Panc1 (cell line): ENCODE measurements at places on chromosomes 1 and 21.

- no peaks in the 10 kb centered on the region for H3K36me3 ChIP-seq
- H3K4me3 ChIP-seq, result no peak overlapping the region
- DNase-seq, result no peak
- H3K4me1 ChIP-seq, result no peaks in the 10 kb centered on the region
- H3K27me3 ChIP-seq, result peaks cover 16% of the 10 kb centered on the region
Observed at GRCh38 chr1:233424779-233425178, 97.3 kb downstream of the MAP3K21 start.

- DNase-seq, result no peak
- H3K4me1 ChIP-seq, result no peaks in the 10 kb centered on the region
- no peak overlapping the region for H3K4me3 ChIP-seq
Observed at GRCh38 chr1:83818916-83819315, 180.0 kb downstream of the TTLL7 start.

- no peak for DNase-seq
- no peak overlapping the region for H3K4me3 ChIP-seq
- H3K36me3 ChIP-seq, result no peaks in the 10 kb centered on the region; the same call in 1 of the 2 replicates
- no peak overlapping the region; the same call in 1 of the 2 replicates for H3K27ac ChIP-seq
Observed at GRCh38 chr1:178300352-178300699, 196.4 kb downstream of the CLEC20A start.

DNA sequence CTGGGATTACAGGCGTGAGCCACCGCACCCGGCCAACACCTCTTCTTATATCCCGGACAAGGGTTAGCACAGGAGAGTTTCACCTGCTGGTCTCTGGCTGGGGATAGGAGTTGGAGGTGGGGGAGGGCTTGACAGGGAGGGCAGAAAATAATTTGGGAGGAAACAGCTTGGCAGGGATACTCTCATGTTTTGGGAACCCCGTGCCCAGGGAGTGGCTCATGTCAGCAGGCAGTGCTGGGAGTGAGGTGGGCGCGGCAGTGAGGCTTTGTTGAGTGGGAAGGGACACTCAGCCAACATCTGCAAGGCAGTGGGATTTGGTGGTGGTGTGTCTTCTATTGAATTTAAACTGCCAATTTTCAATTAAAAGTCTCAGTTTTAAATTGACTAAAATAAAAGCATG lies 1.1 kb upstream of the THEM5 start:
- H3K27me3 ChIP-seq, result no peaks in the 10 kb centered on the region
- H3K4me1 ChIP-seq, result no peaks in the 10 kb centered on the region
- DNase-seq, result no peak
- H3K27ac ChIP-seq, result no peak overlapping the region
- H3K36me3 ChIP-seq, result no peaks in the 10 kb centered on the region

DNA sequence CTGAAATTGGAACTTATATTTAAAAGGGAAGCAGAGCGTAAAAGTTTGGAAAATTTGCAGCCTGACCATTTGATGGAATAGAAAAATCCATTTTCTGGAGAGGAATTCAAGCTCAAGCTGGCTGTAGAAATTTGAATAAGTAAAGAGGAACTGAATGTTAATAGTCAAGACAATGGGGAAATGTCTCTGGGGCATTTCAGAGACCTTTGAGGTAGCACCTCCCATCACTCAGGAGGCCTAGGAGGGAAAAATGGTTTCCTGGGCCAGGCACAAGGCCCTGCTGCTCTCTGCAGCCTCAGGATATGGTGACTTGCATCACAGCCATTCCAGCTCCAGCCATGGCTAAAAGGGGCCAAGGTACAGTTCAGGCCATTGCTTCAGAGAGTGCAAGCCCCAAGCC lies 17.6 kb upstream of the TSHB start:
- H3K4me3 ChIP-seq, result no peak overlapping the region
- no peak overlapping the region for H3K27ac ChIP-seq
- no peaks in the 10 kb centered on the region for H3K36me3 ChIP-seq

- no peak for DNase-seq
- no peak overlapping the region for H3K4me3 ChIP-seq
- no peaks in the 10 kb centered on the region for H3K27me3 ChIP-seq
- no peaks in the 10 kb centered on the region for H3K4me1 ChIP-seq
- H3K36me3 ChIP-seq, result no peaks in the 10 kb centered on the region
- H3K27ac ChIP-seq, result no peak overlapping the region
Observed at GRCh38 chr1:228218513-228219244, 10.8 kb downstream of the OBSCN start.

DNA sequence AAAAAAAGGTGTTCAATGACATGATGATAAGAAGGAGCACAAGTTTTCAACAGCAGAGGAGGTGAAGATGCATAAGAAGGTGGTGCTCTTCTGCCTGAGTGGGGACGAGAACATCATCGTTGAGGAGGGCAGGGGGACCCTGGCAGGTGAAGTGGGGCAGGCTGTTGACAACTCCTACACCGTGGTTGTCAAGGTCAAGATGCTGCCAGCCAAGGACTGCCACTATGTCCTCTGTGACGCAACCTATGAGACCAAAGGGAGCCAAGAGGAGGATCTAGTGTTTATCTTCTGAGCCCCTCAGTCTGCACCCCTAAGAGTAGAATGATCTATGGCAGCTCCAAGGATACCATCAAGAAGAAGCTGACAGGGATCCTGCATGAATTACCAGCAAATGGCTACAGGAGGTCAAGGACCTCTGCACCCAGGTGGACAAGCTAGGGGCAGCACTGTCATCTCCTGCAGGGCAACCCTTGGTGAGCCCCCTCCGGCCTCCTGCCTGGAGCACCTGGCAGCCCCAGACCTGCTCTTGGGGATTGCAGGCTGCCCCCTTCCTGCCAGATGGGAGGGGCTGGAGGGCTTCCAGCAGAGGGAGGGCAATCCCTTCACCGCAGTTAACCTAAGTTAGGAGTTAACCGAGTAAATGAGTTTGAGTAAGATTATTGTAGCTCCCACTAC lies 80.5 kb downstream of the ZNF281 start:
- no peaks in the 10 kb centered on the region for H3K36me3 ChIP-seq
- H3K27me3 ChIP-seq, result no peaks in the 10 kb centered on the region
- no peak overlapping the region for H3K27ac ChIP-seq
- no peak for DNase-seq
- H3K4me1 ChIP-seq, result no peaks in the 10 kb centered on the region
- no peak overlapping the region for H3K4me3 ChIP-seq
